ENCODE measurements at places on chromosomes 16 and 17. TPM values are rescaled to one million over a fixed set of nuclear protein-coding genes. Genes with fewer than 3 reads are reported as not detected.

The RND2 gene
- total RNA-seq = 0.27 TPM

The TIMP2 gene
- 29.6 TPM for total RNA-seq

The GRAPL gene
- 7.3 TPM for total RNA-seq

The VAMP2 gene
- total RNA-seq = 18.6 TPM

The CDH11 gene
- total RNA-seq = under 0.01 TPM

The GAS2L2 gene
- total RNA-seq = 0.54 TPM

The ABCC6 gene
- total RNA-seq = 1.6 TPM

The KRTAP16-1 gene
- 0.27 TPM for total RNA-seq

The PERCC1 gene
- 5.1 TPM for total RNA-seq

The CACNG1 gene
- not detected for total RNA-seq

The NPIPA8 gene
- 1.1 TPM for total RNA-seq

The MYH13 gene
- total RNA-seq = not detected

The HS3ST4 gene
- total RNA-seq = under 0.01 TPM

The ASB16 gene
- not detected for total RNA-seq

The FOXJ1 gene
- 4.6 TPM for total RNA-seq

The HS3ST3B1 gene
- 4.6 TPM for total RNA-seq

The PTX4 gene
- 0.27 TPM for total RNA-seq

The BAIAP3 gene
- 27.7 TPM for total RNA-seq

The MPP2 gene
- 0.81 TPM for total RNA-seq

The PAFAH1B1 gene
- total RNA-seq = 44.7 TPM

All from hematopoietic multipotent progenitor cell (in vitro differentiated cells).